H9 (cell line): ENCODE measurements at places on chromosomes 11 and 22.

DNA sequence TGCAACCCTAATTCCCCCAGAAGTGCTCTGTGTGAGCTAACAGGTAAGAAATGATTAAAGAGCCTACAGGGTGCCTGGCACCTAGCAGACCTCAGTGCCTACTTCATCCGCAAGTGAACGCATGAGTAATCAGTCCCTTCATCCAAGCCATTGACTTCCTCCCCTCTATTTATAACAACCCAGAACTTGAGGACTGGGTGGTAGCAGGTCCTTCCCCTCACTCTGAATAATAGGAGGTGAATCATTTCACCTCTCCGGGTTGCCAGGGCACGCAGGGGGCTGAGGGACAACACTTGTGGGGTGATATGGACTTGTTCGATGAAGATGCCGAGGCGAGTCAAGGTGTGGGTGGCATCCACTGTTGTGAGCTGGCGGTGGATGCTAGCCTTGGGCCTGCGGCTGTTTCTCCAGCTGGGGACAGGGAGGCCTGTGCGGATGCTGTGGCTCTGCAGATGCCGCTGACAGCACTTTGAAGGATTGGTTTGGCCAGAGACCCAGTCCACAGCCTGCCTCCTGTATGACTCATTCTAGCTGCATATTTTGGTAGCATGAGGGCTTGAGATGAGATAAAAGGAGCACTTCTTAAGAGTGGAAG, 11.7 kb upstream of the SORL1-AS1 start:
- DNase-seq, result peak; percentile 56

GRCh38 chr11:122209619-122210366, 93.8 kb upstream of the BLID start:
- DNase-seq, result no peak

DNA sequence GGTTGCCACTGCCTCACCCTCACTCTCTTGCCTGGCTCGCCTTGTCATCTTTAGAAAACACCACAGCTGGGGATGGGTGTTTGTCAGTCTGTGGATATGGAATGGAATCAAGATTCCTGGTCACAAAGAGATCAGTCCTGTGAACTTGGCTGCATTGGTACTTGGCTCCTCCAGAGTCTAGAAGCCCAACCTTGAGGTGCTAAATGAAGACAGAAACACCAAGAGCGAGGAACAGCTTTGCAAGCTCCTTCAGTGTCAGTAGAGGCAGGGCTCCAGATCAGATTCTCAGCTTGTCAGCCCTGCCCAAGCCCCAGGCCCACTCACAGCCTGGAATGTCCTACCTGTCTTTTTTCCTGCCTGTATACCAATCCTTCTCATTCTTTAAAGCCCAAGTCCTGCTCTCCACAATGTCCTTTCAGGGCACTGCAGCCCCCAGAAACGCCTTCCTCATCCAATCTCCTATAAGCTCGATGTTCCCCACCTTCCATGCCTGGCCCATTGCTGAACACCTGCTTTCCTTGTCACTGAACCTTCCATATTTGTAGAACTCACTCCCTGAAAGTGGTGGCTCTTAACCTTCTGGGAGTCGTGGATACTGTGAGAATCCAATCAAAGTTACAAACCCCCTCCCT, 188.9 kb downstream of the BCR start:
- no peak for DNase-seq

DNA sequence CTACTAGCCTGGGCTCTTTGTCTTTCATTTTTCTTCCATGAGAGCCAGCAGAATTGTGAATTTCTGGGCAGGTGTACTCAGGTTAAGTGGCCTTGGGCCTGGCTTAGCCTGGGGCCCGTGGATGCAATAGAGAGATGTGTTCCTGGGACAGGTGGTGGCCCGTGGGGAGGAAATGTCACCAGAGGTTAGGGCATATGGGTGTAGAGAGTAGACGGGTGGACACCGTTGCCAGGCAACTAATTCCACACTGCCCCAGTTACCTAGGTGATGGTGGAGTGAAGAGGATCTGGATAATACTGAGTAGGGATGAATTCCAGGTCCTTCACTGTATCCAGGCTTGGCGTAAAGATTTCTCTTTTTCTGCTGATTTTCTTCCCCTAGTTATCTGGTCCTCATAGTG, 175.0 kb downstream of the INSC start:
- DNase-seq, result no peak

- no peak for DNase-seq
These were observed 35.3 kb downstream of the MACROD1 start for GRCh38 chr11:64130618-64131017.

DNA sequence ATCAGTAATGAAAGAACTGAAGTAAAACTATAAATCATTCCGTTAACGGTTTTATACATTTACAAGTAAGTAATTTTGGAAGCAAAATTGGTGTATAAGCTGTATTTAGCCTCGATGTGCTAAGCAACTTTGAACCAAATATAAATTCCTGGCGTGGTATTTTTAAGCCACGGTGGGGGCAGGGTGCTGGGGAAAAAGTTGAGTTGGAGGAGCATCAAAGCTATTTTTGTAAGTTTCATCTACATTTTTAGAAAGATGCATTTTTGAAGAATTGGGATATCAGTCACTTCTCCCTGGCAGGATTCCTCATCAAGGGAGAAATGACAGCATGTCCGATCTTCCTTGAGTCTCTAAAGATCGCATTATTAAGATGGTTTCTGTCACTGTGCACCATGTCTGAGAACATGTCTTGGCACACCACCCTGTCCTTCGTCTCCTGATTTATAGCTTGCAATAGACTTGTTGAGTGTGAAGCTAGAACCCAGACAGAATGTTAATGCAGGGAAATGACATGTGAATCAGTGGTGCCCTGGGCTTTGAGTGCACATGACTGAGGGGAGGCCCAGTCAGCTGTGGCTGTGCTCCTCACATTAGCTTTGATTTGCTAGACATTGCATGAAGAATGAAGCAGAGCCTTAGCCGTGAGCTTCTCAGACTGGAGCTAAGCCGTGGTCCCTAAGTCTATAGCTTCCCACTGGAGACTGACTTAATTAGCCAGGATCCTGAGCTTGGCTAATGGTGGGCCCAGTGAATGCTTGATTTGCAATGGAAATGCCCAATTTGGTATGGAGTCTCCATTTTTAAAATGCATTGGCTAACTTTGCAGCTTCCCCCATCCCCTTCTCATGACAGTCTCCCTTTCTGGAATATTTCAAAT, 127.0 kb downstream of the COMMD9 start:
- no peak for DNase-seq

GRCh38 chr11:122383186-122383585, 267.2 kb upstream of the BLID start:
- DNase-seq, result no peak

DNA sequence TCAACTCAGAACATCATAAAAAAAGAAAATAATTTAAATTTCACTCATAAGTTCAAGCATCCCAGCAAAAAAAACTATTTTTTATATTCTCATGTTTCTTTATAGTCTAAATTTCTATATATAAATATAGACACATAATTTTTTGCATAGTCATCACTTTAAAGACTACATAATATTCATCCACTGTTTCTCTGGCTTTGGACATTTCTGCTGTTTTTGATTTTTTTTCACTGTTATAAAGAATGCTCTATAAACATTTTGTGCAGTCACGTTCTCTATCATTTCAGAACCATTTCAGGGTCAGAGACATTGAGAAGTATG, 59.7 kb upstream of the CLPB start:
- DNase-seq, result no peak

- no peak for DNase-seq
These were observed 28.6 kb downstream of the LRRC32 start for GRCh38 chr11:76641905-76642304.

DNA sequence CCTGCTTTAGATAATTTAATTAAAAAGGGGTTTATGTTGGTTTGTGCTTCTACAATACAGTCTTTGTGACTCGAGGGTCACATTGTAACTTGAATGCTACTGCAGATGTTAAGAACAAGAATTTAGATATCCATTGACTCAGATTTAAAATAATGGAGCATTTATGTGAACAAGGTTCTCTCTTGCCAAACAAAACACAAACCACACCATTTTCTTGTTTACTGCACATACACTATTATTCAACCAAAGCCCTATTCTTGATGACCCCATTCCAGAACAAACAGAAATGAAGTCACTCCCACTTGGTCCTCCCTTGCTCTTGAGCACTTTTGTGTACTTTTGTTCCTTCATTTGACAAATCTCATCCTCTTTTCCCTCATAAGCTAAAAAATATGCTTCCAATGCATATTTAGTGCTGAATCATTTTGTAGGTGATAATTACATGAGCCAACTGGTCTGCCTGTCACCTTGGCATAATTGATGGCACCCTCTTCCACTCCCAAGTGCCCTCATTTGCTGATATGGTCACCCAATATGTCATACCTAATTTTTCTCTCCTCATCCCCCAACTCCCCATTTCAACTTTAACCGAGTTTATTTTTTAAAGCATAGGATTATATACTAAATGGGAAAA, 2.8 kb downstream of the C11orf71 start:
- no peak for DNase-seq

GRCh38 chr22:47376901-47377505, 614.6 kb downstream of the TBC1D22A start:
- DNase-seq, result no peak

DNA sequence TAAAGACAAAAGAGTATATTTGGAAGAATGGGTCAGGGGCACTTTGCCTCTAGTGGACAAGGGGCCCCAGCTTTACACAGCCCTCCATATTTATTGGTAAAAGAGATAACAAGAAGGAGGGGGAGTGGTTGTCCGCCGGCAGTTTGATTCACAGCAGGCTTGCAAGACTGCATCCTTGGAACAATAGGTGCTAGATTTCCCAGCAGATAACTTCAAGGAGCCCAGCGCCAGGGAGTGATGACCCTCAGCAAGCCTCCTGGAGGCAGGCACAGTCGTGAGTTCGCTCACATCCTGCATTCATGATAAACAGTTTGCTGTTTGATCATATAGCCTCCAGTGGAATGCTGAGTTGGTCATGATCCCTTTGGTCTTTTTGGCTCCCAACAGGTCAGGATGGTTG, 67.8 kb upstream of the INCENP start:
- no peak for DNase-seq

GRCh38 chr22:42856179-42856864, 751 bp downstream of the ARFGAP3 start:
- DNase-seq, result no peak

DNA sequence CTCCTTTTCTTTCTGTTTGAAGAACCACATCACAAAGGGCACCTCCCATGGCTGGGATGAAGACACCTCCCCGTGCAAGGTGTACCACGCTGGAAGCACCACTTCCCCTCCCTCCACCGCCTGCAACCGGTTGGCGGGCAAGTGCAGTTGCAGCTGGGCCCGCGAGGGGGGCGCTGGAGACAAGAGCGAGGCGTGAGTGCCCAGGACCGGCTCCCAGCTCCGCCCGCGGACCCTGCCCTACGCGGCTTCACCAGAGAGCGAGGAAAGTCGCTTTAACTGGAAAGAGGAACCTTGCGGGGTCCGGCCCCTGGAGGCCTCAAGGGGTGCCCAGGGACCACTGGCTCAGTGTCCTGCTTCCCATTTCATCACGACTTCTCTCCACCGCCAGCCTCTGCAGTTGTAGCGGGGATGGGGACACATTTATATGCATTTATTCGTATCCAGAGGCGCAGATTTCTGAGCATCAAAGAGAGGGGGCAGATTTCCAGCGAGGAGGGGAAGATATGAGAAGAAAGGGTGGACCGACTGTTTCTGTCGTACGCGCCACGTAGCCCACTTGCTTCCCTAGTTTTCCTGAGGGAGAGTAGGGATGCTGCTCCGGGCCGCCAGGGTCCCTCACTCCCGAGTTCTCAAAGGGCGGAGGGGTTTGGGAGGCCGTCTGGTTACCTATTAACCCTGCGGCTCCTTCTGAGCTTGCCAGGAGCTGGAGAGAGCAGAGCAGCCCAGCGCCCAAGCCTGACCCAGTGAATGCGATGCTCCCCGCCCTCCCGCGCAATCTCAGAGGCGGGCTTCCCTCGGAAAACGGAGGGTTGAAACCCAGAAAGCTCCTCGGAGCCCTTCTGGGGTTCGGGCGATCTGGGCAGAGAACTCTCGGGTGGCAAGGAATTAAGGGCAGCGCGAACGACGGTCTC, 3.5 kb downstream of the ESAM start:
- DNase-seq, result peak; percentile 96

GRCh38 chr11:7670641-7671040, 2.7 kb downstream of the CYB5R2 start:
- no peak for DNase-seq

DNA sequence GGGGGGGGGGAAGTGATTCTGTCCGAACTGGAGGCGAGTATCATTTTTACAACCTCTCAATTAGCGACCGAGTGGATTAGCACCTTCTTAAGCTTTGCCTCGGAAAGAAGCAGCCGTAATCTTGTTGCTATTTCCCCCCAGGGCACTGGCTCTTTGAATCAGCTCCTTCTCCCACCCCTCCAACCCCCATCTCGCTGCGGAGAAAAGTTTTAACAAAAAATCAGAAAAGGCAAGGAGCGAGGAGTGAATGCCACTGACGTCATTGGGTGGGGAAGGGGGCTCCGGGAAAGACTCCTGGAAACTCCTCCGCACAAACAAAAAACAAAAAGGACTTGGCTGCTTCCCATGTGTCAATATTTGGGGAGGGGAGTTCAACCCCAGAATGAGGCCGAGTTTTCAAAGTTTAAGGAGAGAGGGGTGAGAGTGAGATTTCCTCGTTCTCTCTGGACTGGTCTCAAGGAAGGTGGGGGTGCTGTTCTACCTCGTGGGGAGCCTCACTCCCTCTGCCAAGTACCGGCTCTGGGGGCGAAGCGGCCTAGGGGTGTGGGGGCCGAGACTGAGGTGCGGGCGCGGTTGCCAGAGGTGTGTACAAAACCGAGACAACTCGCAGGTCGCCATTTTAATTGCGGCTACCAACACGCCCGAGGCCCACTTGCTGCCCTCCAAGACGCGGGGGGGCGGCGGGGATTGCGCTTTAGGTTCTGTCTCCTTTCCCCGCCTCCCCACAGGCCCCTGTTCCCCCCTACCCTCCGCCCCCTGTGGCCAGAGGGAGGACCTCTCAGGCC, 2.5 kb upstream of the PAX6 start:
- DNase-seq, result no peak

DNA sequence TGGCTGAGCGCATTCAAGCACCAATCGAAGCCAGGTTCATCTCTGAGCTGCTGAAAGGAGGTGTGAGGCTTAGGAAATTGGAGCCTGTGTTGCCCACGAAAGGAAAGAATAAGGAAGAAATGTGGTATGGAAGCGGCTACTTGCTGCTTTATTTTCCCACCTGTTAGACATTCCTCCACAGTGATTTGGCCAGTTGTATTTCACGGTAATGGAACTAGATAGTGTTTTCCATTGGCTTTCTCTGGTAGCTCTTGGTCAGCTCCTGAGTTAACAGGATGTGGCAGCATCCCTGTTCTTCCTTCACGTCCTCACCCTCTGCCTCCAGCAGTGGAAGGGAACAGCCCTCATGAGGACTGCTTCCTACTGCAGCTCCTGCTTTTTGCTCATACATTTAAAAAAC, 44.7 kb downstream of the BID start:
- DNase-seq, result no peak

DNA sequence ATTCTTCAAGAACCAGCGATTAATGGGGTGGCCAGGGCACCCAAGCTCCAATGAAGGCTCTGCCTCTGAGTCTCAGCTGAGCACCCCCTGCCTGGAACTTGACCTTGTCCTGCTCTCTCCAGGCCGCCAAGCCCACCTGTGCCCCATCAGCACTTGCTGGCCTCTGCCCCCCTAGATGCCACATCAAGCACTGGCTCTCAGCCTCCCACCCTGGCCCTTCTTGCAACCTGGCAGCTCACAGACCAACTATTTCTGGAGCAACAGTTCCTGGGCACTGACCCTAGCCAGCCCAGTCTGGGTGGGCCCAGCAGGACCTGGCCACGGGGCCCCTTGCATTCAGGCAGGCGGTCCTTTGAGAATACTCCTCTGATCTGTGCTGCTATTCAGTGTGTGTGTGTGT, 98.8 kb upstream of the PITPNB start:
- DNase-seq, result no peak
